ENCODE measurements at places on chromosomes 7 and 10.

GRCh38 chr10:54908019-54908418 lies 107.0 kb upstream of the PCDH15 start:
- no peak for DNase-seq

DNA sequence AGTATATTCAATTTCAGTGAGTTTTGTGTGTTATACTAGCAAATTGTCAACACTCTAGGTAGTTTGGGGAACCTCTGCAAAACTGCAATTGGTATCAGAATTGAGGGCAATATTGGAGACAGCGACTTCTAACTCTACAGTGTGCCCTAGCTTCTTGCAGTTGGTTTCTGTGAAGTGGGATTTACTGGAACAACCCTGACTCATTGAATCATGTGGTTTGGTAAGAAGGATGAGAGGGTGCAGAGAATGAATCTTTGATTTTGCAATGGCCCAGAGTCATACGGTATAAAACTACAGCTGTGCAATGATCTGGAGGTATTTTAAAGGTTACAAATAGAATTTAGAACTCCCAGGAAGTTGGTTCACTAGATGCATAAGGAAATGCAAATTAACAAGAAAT lies 129.1 kb upstream of the PPP1R3A start:
- DNase-seq = no peak

GRCh38 chr7:39667341-39667923 lies 44.1 kb downstream of the RALA start:
- DNase-seq = peak; percentile 10

GRCh38 chr10:11035301-11035991 lies 17.8 kb downstream of the CELF2 start:
- no peak for DNase-seq

DNA sequence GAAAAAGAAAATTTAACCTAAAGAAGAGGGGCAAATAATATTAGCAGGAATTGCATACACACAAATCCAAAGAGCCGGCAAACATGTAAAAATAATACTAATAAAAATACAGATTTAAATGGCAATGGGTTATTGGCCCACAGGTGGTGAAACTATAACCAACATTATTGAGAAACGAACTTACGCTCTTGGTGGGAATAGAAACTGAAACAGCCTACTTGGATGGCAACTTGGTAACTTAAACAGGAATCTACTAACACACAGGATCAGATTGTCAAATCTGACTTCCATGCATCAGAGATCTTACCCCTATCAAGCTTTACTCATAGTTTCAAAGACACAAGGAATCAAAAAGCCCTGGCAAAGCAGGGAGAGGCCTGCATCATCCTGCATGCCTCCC lies 66.5 kb downstream of the ANLN start:
- no peak for DNase-seq

- no peak for DNase-seq
Measured at GRCh38 chr7:27375958-27376357, 133.4 kb downstream of the EVX1 start.

- no peak for DNase-seq
Measured at GRCh38 chr10:72483471-72483870, 128.8 kb upstream of the DNAJB12 start.

DNA sequence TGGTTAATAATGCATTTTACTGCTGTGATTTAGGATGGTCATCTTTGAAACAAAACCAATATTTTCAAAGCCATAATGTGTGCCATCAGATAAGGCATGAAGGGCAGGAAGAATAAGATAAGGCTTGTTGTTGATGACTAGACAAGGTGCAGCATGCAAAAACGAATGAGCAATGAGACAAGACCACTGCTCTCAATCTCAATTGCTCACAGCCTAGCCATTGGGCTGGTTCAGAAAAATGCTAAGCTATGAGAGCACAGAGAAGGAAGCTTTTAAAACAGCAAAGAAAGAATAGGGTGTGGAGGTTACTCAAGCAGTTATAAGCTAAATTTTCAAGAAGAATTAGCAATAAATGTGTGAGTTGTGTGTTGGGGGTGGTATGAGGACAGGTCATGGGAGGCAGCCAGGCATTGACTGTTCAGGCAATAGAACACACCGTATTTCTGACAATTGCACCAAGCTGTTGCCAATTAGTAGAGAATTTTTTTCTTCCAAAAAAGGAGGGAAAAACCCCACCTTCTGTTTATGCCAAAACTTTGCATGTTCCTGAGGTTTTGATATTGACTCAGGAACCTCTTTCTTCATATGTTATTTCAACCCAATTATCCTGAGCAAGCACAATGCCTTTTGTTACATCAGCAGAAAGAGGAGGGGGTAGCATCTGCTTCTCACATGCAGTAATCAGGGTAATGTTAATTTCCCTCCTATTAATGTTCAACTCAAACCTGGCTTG lies 276.5 kb downstream of the HDAC9 start:
- DNase-seq = no peak

- DNase-seq = no peak
Measured at GRCh38 chr10:119139464-119140067, 25.9 kb downstream of the SFXN4 start.

- no peak for DNase-seq
Measured at GRCh38 chr10:43317422-43317821, 50.6 kb upstream of the RASGEF1A start.

DNA sequence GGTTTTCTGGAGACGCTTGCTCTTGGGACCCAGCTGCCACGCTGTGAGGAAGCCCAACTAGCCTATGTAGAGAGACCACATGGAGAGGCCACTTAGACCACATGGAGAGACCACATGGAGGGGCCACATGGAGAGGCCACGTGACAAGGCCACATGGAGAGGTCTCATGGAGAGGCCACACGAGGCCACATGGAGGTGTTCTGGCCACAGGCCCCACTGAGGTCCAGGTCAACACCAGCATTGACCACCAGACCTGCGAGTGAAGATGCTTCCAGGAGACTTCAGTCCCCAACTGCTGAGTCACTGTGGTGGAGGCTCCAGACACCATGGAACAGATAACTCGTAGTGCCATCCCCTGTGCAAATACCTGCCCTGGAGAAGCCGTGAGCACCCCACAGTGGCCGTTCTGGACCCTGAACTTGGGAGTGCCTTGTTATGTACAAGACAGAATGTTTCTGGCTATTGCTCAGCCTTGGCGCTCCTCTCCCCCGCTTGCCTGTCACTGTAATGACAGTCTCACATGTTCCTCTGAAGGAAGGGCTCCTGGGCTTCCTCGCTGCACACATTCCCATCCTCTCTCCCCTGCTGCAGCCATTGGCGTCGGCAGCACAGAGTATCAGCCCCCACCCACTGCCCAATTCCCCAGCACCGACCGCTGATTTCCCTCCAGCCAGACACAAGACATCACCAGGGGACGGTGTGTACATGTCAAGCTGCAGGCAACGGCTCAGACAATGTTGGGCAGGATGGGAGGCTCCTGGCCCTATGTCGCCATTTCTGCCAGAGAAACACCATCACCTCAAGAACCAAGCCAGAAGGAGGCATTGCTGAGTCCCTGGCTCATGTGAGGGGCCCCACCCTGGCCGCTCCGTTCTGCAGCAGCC lies 49.0 kb upstream of the TNRC18 start:
- DNase-seq = no peak

DNA sequence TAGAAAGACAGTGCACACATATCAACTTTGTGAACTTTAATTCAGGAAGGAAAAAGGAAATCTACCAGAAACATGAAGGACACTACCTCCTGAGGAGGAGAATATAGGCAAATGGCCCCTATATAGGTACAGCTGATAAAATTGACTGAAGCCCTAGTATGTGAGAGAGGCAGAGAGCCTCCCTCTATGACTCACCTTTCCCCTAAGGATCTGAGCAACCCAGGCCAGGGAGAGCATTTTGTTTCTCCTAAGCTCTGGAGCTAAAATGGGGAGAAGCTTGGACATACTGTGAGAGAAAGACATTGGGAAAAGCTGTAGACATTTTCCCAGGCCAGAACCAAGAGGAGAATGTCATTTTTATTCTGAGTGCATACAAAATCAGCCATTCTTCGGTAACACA lies 303.5 kb downstream of the AHR start:
- DNase-seq = no peak
